ENCODE measurements at places on chromosomes 3 and 15.
A peak's percentile ranks its signal among the peaks of the same experiment; 100 is the strongest.

- DNase-seq = no peak
Measured at GRCh38 chr15:78224023-78224411, 10.3 kb downstream of the ACSBG1 start.

- DNase-seq = no peak
Measured at GRCh38 chr3:158683230-158683962, 10.9 kb upstream of the LXN start.

- no peak for DNase-seq
Measured at GRCh38 chr3:37458162-37459120, 284.1 kb upstream of the LRRFIP2 start.

DNA sequence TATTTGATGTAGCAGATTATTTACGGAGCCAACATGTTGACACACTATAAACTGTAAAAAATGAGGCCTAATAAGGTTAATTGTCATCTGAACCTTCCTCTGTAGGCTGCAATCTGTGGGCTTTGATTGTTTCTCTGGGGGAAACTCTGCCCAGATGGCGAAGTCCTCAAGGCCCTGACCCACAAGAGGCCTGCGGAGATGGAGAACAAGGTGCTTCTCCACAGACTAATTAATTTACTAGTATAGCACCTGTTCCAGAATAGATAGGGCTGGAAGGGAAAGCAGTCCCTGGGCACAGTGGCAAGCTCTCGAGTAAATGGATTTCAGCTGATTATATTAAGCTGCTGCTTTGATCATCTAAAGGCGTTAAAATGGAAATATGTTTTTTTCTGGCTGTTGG is 338.8 kb upstream of the DNAJC19 start:
- peak; percentile 90 for DNase-seq

GRCh38 chr3:20523293-20523692 is 337.3 kb upstream of the SGO1 start:
- DNase-seq = no peak

DNA sequence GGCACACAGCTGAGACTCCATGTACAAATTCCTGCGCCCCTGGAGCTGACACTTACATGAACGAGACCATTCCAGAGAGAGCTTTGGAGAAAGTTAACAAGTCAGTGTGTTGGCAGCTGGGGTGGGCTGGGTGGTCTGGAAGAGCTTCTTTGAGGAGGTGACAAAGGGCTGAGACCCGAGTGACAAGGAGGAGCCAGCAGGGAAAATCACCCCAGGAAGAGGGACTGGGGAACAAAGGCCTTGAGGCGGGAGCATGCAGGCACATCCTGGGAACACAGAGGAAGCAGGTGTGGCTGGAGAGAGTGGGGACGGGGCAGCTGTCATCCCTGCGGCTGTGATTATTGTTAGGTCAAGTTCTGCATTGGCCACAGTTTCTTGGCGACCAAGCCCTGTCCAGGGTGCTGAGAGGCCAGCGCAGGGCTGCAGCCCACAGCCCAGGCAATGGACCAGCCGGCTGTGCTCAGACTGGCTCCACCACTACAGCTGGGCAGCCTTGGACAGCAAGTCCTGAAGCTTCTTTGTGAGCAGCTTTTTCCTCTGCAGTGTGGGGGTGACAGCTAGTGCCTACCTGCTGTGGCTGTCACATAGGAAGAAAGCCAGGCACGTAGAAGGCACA is 34.2 kb upstream of the PRR23E start:
- DNase-seq = peak; percentile 81

GRCh38 chr3:149783576-149783975 is 8.8 kb downstream of the ANKUB1 start:
- no peak for DNase-seq

- DNase-seq = no peak
Measured at GRCh38 chr3:12601072-12601471, 44.2 kb downstream of the MKRN2 start.

DNA sequence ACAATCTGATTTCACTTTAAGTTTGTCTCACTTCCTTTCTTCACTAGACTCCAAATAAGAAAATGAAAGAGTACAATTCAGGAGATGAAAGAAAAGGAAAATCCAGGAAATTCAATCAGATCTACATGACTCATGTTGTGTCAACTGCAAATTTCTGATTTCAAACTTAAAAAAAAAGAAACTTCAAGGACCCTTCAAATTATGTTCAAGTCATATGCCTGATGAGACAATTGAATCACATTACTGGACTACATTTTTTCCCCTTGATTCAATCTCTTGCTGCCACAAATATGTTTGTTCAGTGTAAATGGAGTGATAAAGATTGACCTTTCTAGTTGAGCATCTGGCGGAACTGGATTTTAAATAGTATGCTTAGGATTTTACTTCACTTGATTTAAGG is 37.4 kb downstream of the FRMD5 start:
- no peak for DNase-seq

GRCh38 chr3:81492040-81492439 is 269.4 kb downstream of the GBE1 start:
- DNase-seq = no peak

DNA sequence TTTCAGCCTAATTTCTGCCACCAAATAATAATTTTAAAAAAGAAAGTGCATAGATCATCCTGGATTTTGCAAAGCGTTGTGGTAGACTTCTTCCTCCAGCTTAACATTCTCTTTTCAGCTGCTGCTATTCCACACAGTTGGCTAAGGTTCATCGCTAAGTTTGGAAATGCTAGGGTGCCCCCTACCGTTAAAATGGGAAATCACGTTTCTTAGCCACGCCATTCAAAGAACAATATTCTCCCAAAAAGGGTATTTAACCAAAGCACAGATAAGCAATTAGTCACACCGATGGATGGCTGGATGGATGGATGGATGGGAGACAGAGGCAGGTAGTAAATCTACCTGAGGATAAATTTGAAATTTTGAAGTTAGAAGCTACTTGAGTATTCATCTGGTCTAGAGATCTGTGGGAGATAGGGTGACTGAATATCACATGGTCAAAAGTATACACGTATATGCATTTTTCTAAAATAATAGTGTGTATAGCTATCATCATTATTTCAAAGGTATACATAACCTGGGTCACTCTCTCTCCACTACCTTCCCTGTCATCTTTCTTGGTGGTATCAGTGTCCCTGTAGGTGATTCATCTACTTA is 67.2 kb downstream of the EFHB start:
- DNase-seq = peak; percentile 64

DNA sequence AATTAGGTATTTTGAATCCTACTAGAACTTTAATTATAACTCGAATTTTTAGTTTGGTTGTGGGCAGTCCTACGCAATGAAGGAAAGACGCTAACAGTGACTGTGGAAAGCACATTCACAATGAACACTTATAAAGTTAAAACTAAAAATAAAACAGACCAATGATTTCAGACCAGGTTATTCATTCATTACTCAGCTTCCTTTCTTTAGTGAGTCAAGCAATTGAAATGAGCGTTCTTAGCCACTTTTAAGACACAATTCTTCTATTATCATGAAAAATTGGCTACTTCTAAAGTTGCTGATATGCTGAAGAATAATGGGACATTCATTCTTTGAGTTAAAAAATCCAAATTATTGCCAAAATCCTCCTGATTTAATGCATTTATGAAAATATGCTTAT is 66.0 kb upstream of the CMSS1 start:
- no peak for DNase-seq

GRCh38 chr3:148924562-148924961 is 59.5 kb downstream of the CPA3 start:
- DNase-seq = no peak

- DNase-seq = no peak
Measured at GRCh38 chr3:119644481-119644880, 15.9 kb downstream of the POPDC2 start.

GRCh38 chr15:88014454-88015160 is 241.9 kb downstream of the NTRK3 start:
- DNase-seq = no peak

- DNase-seq = peak; percentile 76
Measured at GRCh38 chr15:67790610-67791319, 34.5 kb upstream of the SKOR1 start.

DNA sequence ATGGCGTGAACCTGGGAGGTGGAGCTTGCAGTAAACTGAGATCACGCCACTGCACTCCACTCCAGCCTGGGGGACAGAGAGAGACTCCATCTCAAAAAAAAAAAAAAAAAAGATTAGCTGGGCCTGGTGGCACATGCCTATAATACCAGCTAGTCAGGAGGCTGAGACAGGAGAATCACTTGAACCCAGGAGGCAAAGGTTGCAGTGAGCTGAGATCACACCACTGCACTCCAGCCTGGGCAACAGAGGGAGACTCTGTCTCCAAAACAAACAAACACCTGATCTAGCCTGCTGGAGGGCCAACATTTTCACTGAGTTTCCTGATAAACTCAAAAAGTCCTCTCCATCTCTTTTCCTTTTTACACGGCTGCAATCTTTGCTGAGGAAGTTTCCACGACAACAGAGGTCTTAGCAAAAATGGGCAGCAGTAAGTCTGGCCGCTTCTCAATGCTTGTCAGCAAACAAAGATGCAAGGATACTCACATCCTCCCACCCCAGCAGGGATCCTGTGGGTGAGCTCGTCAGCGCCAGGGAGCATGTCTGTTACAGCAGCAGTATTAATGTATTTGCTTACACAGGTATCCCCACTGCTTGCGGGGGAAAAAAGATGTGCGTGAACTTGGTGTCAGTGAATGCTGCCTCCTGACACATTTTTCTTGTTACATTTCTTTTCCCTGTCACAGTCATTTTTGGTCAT is 21.0 kb upstream of the CCDC174 start:
- peak; percentile 72 for DNase-seq

- no peak for DNase-seq
Measured at GRCh38 chr3:111819927-111820326, 39.1 kb upstream of the PHLDB2 start.

DNA sequence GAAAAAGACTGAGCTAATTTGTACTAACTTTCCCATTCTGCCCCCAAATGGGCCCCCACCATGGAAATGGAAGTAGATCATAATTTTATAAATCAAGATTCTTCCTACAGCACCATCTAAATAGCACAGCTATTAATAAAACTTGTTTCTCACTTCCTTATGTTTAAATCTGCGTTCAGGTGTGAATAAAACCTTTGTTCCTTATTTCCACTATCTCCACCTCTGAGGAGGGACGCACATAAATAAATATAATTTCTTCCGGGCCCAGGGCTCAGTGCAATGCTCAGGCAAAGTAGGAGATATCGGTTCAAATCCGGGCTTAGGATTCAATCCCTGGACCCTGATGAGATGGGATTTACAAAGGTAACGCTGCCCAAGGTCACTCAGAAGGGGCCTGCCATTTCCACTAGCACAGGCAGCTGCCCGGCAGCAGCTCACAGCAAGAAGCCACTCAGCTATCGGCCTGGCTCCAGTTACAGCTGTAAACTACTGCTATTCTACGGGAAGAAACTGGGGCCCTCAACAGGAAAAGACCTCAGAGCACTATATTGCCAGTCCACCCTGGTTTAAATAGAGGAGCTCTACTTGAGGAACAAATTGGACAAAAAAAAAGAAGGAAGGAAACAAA is 52.5 kb downstream of the FOXP1 start:
- DNase-seq = peak; percentile 9

GRCh38 chr3:104763007-104763406 is 603.7 kb upstream of the ALCAM start:
- DNase-seq = no peak

DNA sequence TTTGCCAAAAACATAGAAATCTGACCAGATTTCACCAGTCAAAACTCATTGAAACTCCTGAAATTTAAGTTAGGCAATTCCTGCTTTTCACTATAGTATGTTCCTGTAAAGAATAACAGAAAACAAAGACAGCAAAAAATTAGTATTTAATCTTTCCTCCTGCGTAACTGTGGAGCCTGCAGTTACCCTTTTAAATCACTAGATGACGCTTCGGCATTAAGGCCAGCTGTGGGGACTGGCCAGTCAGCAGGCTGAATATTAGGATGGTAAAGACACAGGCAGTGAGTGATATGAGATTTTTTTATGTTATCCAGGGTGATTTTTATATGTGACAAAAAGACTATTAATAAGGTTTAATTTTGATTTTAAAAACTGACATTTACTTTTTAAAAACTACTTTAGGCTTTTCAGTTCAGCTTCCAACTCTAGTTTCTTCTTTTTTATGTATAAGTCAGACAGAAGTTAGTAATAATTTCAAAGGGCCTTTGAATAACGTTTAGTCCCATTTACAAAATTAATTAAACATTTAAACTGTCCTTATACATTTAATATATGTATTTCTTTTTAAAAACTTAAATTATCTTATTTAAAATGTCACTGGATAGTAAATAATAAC is 165.1 kb downstream of the PPM1L start:
- DNase-seq = peak; percentile 59

DNA sequence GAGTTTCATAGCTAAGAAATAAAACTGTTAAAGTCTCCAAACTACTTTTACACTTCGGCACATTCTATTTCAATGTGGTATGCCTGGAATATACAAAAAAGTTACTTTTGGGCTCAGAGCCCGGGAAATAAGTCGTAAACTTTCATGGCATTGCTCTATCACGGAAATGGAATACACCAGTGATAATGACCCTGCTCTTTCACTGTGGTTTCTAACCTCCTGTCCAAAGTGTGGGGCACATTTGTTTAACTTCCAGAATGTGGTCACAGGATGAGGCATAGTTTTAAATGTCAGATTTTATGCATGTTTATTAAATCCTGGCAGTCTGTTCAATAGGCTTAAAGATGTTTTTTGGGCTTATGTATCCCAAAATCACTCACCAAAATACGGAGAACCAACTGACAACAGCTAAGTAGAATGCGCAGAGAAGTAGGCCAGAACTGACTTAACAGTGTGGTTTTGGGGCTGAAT is 5.1 kb downstream of the CXCR6 start:
- no peak for DNase-seq

- DNase-seq = no peak
Measured at GRCh38 chr3:107373896-107374295, 3.3 kb upstream of the CCDC54 start.

DNA sequence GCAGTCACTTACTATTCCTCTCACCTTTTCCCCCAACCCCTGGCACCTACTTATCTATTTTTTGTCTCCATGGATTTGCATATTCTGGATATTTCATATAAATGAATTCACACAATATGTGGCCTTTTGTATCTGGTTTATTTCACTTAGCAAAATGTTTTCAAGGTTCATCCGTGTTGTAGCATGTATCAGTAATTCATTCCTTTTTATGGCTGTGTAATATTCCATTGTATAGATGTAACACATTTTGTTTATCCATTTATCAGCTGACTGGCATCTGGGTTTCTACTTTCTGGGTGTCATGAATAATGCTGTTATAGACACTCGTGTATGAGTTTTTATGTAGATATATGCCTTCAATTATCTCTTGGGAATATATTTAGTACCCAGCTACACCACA is 5.8 kb downstream of the MNS1 start:
- DNase-seq = no peak

- no peak for DNase-seq
Measured at GRCh38 chr15:78276064-78276943, 11.9 kb downstream of the DNAJA4 start.

GRCh38 chr15:78564743-78565096 is 600 bp upstream of the CHRNA5 start:
- peak; percentile 41 for DNase-seq

DNA sequence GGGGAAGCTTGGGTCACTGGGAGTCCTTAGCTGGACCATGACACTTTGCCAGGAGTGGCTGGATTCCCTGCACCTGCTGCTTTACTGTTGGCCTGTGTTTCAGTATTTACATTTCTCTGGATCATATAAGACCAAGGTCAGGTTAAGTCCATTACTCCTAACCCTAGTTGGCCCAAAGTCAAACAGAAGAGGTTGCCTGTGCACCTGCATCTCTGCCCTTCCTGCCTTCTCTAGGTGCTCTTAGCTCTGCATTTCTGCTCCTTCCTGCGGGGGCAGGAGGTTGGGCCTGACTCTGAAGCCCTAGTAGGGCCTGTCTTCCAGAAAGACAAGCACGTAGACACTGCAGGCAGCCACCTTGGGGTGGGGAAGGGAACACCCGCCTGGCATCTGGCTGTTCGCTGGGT is 124.3 kb downstream of the RPLP1 start:
- DNase-seq = peak; percentile 70
